Epithelial cell of esophagus (primary cell): ENCODE measurements at places on chromosomes 6 and 20.

DNA sequence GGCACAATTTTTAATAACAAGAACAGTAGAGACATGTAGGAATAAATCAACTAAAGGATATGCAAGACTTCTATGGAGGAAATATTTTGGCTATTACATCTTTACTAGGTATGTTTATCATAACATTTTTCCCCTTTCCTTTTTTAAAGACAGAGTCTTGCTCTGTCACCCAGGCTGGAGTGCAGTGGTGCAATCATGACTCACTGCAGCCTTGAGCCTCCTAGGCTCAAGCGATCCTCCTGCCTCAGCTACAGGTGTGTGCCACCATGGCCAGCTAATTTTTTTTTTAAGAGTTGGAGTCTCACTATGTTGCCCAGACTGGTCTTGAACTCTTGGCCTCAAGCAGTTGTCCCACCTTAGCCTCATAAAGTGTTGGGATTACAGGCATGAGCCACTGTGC, 37.0 kb downstream of the AKAP7 start:
- peak; percentile 61 for DNase-seq

- DNase-seq: peak; percentile 28
These were observed 19.2 kb downstream of the ASIP start for GRCh38 chr20:34260208-34260942.

DNA sequence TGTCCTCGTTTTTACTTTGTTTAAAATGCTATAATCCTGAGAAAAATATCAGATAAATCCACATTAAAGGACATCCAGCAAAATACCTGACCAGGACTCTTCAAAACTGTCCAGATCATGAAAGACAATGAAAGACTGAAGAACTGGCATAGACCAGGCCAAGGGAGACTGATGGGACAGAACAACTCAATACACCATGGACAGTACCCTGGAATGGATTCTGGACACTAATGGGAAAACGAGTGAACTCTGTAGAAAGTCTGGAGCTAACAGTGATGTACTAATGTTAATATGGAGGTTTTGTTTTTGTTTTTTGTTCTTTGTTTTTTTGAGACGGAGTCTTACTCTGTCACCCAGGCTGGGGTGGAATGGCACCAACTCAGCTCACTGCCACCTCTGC, 461.4 kb downstream of the CD83 start:
- DNase-seq: no peak

DNA sequence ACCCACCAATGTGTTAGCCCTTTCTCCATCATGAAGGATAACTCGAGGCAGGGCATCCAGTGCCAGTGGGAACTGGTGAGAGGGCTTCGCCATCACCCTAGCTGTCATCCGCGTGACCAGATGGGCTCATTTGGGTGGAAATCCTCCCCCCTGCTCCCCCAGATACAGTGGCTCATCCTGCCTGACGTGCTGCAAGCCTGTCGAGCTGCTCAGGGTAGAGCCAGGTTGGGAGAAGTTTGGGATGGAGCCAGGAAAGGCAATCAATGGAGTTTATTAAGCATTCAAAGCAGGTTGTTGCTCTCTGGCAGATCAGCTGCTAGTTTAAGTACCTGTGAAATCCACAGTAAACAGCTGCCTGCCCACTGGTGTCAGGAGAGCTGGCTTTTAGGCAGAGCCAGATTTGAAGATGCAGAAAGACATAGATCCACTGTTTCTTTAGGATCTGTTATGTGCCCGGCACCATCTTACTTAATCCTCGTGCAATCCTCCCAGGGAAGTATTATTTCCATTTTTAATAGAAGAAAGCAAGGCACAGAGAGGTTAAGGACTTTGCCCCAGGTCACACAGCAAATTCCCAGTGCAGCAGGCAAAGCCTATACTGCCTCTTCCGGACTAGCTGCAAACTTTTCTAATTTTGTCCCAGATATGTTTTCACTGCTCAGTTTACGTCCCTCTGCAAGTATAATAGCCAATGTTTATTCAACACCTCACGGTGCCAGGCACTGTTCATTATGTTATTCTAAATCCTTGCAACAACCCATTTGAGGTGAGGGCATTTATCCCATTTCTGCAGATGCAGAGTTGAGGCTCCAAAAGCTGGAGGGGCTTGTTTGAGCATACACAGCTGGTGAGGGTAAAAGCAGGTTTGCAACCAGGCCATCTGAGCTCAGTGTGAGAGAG, 54.1 kb upstream of the KCNG1 start:
- DNase-seq: no peak

DNA sequence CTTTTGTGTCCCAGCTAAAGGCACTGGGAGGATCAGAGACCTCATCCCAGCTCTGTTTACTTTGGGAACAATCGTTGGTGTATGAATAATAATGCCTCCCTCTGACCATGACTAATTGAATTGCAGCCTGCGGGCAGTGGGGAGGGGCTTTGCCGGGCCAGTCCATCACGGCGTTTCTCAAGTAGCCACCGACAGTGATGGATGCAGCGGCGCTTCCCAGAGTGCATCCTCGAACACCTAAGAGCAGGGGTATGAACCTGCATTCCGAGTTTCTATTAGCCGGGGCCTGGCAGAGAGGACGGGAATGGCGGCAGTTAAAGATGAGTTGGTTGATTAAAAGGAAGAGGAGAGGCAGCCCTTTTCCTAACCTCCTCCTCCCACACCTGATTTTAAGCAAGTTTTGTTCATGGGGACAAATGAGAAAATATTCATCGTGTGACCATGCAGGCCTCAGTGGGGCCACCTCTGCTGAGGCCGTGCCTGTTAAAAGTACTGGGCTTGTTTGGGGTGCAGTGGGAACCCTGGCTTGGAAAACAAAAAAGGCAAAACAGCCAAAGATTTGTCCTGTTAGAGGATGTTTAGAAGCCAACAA, 154.1 kb downstream of the FOXA2 start:
- DNase-seq: peak; percentile 67

GRCh38 chr6:947235-947934, 254.4 kb upstream of the EXOC2 start:
- DNase-seq: no peak

DNA sequence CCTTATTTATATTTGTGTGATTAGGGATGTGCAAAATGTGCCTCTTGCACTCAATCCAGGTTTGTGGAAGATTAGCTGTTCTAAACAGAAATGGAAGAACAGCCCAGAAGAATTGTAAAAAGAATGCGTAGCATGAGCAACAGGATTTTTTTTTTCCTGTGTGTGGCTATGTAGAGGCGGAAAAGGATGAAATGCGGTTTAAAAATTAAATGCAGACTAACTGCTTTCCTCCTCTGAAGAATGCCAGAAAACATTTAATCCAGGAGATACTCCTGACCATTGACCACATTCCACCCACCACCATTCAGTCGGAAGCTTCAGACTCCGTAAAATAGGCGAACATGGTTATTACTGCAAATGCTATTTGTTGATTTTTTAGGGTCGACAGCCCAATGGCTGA, 83.4 kb downstream of the BMP6 start:
- no peak for DNase-seq

- peak; percentile 94 for DNase-seq
These were observed 35.5 kb upstream of the ZNF133 start for GRCh38 chr20:18252597-18253451.

DNA sequence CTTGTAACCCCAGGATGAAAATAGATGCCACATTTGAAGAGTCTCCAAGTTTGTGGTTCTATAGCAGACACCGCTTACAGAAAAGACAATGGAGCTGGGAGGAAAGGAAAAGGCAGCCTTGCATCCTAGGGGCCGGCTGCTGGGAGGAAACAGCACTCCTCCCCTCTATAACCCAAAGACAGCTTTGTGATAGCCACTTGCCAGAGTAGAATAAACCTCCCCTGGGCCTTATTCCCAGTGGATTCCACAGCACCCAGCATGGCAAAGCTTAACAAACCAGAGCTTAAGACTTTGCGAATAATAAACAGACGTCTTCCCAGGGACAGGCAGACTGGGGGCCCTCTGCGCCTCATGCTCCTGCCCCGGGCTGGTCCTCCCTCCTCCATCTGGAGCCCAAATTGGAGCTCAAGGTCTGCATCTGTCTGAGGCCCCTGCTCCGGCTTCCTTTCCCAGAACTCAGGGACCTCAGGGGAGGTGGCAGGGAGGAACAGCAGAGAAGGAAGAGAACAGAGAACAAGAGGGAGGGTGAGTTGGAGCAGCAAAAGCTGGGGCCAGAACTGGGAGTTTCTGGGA, 8.8 kb upstream of the TAF8 start:
- no peak for DNase-seq

DNA sequence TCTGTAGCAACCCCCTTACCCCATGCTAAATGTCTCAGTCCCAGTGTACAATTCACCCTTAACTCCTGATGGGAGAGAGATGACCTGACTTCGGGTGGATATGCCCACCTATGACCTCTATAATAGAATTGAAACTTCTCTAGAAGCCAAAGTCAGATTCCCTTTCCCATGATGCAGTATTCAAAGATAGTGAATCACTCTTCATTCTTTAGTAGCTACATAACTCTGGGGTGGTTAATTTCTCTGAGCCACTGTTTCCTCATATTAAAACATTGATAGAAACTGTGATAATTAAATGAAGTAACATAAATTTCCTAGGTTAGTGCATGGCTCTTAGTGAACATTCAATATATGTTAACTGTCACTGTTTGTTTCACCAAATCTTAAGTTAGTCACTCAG, 500.4 kb downstream of the COL12A1 start:
- peak; percentile 23 for DNase-seq

GRCh38 chr6:18347021-18347577, 40.1 kb upstream of the RNF144B start:
- peak; percentile 83 for DNase-seq

DNA sequence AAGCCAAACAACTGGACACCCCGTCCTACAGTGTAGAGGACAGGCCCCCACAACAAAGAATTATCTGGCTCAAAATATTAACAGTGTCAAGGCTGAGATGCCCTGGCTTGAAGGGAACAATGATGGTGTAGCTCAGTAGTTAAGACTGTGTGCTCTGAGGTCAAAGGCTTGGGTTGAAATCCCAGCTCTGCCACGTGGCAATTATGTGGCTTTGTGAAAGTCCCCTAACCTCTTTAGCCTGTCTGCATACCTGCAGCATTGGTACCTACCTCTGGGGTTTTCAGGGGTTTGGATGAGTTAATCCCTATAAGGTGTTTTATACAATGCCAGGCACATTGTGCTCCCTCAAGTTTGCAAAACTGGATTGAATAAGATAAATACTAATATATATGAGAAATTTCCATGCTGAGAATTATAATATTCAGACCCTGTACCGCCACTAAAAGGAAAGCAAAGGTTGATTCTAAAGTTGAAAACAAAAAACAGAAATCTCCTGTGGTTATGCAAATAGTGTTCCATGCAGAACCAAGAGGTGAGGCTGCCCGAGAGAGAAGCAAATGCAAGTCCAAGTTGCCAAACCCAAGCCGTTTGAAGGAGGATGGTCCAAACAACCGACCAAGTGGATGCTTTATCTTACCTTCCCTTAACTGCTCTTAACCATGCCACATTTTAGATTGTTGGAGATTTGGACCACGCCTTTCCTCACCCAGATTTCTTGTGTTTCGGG, 199.8 kb downstream of the NFATC2 start:
- no peak for DNase-seq

DNA sequence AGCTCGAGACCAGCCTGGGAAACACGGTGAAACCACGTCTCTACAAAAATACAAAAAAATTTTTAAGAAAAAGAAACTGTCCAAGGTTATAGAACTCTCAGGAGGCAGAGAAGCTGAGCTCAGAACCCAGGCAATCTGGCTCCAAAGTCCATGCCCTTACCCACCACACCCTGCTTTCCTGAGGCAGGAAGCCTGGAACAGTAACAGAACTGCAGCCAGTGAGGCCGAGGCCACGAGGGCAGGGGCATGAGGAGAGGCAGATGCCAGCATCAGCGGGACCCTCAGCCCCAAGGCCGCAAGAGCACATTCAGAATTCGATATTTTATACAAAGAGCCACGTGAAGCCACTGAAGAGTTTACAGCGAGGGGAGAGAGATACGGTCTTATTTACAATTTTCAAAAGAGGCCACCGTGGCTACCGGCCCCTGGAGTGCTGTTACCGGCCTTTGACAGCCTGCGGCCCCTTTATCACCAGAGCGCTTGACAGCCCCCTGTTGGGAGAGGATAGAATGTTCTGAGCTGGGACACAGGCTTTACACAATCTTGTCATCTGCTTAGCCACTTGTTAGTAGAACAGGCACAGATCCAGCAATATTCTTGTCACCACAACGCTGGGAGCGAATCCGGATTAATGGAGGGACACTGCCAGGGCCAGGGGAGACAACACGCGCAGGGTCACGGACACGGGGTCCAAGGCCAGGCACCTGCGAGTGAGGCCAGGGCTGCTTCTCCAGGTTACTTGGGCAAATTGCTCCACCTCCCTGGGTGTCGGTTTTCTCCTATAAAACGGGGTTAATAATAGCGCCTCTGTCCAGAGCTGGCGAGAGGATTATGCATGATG, 5.6 kb downstream of the SPATA2 start:
- no peak for DNase-seq

DNA sequence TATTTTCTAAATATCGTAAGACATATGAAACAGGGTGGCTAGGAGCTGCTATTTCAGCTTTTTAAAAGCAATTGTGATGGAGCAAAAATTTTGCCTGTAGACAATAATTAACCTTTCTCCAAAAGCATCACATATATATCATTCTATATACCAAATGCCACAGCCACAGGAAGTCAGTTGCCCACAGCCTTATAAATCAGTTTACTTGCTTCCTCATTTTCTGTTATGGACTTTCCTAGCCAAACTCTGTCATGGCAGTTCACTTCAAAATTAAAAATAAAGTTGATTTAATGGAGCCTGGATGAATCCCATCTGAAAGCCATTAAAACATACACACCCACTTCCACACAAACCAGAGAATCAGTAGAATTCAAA, 93.4 kb upstream of the NHSL1 start:
- DNase-seq: no peak

DNA sequence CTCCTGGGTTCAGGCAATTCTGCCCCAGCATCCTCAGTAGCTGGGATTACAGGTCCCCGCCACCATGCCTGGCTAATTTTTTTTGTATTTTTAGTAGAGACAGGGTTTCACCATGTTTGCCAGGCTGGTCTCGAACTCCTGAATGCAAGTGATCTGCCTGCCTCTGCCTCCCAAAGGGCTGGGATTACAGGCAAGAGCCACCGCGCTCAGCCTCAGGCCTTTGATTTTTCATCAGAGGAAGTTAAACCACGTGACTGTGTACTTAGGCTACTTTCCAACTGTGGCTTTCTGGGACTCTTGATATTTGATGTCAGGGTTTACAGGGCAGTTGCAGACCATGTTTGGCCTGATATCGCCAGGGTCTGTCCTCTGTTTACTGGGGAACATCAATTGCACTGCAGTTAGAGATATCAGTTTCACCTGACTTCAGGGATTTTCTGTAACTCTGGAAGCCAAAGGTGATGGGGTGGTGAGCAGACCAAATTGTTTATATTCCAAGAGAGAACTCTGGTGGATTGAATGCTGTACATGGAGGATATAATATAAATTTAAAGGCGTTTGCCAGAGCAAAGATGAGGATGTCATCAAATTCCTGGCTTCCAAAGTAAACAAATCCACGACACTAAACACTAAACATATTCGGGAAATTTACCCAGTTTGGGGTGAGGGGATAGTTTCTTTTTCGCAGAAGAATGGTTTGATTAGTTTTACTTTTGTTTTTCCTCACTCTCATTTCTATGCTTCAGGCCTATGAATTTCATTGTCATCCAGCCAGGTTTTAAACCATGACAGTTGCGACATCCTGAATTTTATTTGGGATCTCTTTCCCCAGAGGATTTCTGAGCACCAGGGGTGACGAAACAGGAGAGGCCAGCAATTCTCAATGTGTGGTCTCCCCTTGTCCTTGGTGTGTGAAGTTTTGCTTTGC, 4.2 kb downstream of the PSMF1 start:
- DNase-seq: peak; percentile 47

- DNase-seq: no peak
These were observed 11.8 kb upstream of the CD93 start for GRCh38 chr20:23097636-23098580.
